WERI-Rb-1 (cell line): ENCODE measurements at places on chromosomes 1 and 21.

DNA sequence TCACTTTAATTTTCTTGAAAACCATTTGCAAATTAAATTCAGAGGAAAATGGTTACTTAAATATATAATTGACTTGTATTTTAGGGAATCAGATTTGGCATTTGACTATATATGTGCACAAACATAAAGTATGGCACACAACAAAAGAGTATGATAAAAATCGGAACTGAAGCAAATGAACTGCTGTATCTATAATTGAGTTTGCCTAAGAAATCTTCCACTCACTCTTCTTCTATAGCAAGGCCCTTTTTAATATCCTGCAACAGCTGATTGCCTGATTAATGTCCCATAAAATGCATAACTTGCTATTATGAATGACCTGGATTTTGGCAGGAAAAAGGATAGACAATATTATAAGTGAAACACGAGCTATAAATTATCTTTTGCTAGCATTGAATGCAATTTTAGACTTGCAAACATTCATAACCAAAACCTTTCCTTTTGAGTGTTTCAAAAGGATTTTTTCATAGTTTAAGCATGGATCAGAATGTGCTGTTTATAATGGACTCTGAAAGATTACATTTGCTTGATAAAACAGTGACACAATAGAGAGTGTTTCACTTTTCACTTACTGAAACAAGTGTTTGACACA lies 2204.3 kb downstream of the MRPL39 start:
- no peak for DNase-seq

DNA sequence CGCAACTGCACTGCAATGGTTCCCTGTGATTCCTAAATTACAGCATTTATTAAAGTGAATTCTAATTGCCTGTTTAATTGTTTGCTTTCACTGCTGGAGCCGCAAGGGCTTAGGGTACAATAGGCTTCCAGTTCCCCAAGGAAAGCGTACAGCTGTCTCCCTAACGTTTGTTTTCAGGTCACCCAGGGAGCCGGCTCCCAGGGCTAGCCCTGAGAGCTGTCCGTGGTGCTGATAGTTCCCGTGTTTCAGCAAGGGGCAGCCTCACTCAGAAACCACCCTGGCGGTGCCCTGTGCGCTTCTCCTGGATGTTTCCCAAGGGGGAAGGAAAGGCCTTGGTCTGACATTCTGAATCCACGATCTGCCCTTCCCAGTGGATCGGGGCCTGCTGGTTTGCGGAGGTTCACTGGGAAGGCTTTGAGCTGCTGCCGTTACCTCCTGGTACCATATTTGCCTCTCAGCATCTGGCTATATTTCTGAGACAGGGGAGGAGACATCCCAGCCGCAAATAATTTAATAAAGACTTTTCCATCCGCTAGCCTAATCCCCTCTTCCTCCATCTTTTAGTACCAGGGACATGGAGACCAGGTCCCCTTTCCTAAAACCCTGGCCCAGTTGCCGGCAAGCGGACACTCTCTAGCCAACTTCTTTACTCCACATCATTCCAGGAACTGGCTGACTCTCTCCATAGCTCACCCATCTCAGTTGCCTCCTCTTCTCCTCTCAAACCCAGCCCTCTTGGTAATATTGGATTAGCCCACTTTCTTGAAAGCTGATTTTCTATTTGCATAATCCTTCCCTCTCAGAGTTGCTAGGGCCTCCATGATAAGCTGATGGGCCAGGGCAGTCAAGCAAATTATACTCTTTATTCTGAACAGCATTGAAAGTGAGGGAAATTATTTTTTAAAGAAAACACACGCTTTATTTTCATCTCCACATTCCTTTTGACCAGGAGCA lies 149.0 kb downstream of the IGSF21 start:
- peak; percentile 56 for DNase-seq

- no peak for DNase-seq
Measured at GRCh38 chr1:40140211-40140973, 20.8 kb upstream of the RLF start.

DNA sequence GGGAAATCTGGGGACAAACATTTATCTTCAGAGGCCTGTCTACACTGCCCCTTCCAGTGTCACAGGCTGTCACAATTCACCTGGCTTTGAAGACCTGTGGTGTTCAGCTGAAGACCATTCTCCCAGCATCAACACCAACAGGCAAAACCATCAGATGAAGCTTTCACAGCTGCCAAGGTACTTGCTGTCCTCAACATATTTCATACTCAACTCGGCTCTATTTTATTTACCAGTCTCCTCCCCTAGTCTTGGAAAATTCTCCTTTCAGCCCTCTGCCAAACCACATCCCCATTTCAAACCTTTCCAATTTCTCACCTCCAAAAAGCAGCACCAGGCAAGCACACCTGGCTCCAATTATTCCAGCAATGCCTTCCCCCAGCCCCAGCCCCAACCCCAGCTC lies 108.8 kb downstream of the TGFBR3 start:
- DNase-seq, result no peak

- no peak for DNase-seq
Measured at GRCh38 chr1:17078991-17079868, 25.4 kb upstream of the SDHB start.

DNA sequence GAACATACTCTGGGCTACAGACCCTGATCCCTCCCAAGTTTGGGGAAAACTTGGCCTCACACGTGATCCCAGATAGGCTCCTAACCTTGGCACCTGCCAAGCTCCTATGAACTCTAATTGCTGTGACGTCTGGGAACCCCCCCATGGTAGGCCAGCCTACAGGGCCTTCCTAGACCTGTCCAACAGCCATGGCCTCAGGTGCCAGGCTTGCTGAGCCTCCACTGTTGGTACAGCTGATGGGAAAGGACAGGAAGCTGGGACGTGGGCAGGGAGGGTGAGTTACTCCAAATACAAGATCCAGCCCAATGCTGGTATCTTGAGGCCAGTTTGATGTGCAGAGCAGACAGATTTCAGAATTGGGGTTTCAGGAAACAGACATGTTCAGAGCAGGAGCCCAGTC lies 19.1 kb downstream of the SMIM12 start:
- DNase-seq, result no peak

DNA sequence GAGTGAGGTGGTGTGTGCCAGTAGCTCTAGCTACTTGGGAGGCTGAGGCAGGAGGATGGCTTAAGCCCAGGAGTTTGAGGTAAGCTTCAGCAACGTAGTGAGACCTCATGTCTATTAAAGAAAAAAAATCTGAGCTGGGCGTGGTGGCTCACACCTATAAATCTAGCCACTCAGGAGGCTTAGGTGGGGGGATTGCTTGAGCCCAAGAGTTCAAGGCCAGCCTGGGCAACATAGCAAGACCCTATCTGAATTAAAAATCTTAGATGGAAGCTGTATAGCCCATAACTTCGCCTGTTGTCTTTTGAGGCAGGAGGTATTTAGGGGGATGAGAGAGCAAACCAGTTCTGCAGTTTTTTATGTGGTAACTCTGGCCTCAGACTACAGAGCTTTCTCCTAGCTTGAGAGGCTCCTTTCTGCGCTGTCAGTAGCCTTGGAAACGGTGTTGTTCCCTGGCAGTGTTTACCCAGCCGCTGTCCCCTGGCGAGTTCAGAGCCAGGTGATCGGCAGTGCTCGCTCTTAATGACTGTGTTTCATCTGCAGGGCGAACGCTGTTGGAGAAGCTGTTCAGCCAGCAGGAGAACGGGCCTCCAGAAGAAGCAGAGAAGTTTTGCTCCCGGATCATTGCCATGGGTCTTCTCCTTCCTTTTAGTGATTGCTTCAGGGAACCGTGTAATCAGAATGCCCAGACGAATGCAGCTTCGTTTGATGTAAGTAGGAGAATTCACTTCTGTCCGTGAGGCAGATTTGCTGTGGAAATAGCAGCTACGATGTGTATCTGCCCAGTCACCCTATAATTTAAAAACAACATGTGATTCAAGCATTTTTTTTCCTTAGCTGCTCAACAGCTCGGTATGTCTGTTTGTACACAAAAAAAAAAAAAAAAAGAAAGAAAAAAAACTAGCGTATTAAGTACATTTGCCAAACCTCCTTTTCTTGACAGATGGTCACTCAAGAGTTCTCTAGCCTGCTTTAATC lies 31.2 kb downstream of the FMN2 start:
- no peak for DNase-seq

DNA sequence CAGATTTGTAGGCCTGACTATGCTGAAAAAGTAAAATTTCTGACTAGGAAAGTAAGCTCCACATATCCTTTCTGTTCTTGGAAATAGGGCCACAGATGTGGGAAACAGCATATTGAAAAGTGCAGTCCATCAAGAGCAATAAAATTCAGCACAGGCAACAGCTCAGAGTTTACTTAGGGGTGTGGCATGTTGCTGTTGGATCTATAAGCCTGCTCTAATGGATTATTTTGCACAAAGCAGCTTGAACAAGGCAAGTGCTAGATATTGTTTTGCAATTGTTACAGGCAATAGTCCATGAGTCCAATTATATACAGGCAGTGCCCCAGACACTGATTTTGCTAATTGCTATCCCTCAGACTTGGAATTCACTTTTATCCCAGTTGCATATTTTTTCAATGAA lies 289.8 kb upstream of the SNX7 start:
- DNase-seq, result no peak

GRCh38 chr1:183806125-183806524 lies 1.2 kb downstream of the RGL1 start:
- no peak for DNase-seq

GRCh38 chr21:45383615-45384201 lies 21.3 kb upstream of the COL18A1 start:
- DNase-seq, result no peak

DNA sequence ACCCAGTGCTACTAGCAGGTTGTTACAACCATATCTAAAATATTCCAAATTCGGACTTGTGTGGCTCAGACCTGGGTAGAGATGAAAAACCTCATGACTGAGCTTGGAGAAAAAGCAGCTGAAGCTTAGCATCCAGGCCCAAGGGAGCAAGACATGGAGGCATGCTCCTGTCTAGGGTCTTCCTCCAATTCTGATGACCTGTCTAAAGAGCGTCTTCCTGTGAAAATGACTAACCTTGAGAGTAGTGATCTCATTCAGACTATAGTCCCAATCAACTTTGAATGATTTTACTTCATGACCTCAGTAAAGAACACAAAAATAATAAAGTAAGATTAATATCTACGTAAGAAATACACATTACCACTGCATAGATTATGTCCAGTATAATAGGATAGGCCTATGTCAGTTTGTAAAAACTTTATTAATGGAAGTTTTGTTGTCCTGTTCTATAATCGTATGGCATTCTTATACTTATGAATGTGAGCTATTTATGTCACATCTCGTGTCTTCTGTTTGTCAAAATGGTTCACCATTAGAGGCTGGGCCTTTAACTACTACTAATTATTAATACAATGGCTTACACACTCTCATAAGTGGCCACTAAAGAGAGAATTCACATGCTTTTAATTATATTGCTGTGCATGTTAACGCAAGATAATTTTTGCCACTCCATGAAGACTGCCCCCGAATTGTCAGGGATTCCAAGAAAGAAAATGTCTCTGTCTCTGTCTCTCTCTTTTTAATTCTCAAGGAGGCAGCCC lies 201.3 kb downstream of the NCAM2 start:
- DNase-seq, result no peak

DNA sequence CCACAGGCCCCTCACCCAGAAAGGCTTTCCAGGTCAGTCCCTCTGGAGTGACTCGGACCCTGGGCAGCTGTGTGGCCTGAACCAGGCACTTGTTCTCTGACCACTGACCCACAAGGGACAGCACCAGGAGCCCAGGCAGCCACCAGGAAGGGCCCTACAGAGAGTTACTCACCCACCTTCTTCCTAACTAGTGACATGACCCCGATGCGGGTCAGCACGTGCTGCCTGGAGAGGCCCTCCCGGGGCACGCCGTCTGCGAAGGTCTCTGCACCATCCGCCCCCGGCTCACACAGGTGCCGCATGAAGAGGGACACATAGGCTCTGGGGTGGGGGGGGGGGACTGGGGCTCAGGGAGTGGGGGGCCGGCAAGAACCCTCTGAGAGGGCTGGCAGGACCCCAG lies 55.8 kb downstream of the CHD5 start:
- DNase-seq, result no peak
